ENCODE measurements at places on chromosomes 16 and 17.

DNA sequence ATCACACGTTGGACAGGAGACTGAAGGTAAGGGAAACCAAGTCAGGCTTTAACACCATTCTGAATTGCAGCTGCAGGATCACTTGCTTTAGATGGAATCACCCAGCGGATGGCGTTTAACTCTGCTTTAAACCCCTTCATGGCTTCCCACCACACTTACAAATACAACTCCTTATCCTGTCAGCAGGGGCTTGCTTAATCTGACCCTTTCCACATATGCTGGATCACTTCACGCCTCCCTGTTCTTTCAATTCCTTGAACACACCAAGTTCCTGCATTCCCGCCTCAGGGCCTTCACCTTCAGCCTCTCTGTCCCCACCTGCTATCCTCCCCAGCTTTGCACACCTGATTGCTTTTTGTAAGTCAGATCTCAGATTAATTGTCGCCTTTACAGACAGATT is 442.2 kb downstream of the MAF start:
- no peak for DNase-seq

DNA sequence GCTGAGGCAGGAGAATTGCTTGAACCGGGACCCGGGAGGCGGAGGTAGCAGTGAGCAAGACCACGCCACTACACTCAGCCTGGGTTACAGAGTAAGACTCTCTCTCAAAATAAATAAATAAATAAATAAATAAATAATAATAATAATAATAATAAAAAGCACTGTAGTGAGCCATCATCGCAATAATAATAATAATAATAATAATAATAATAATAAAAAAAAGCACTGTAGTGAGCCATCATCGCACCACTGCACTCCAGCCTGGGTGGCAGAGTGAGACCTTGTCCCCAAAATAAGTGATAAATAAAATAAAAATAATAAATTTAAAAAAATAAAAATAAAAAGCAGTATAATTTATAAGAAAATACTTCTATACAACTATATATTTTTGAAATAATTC is 40.3 kb downstream of the SMURF2 start:
- DNase-seq = no peak

- no peak for DNase-seq
Observed at GRCh38 chr17:9444687-9445086, 130.9 kb downstream of the STX8 start.

- no peak for DNase-seq
Observed at GRCh38 chr17:48643697-48644012, 17.5 kb upstream of the HOXB9 start.

- no peak for DNase-seq
Observed at GRCh38 chr16:49094471-49094870, 187.2 kb downstream of the CBLN1 start.

- no peak for DNase-seq
Observed at GRCh38 chr17:47945529-47946508, 4.4 kb downstream of the PNPO start.

- no peak for DNase-seq
Observed at GRCh38 chr16:11497851-11498289, 88.8 kb downstream of the LITAF start.

DNA sequence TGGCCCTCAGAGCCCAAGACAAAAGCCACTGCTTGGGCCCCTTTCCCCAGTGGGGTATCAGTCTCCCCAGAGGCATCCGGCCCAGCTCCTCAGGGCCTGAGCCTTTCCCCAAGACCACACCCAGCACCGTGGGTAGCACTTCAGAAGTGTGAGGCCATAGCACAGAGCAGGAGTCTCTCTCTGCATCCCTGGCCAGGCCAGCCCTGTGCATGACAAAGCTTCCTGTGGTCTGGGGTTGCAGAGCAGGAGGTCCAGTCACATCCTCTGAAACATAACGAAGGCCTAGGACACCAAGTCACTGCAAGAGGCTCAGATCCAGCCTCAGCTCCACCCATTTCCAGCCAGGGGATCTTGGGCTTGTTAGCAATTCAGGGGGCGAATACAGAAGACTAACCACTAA is 56.8 kb upstream of the ZNF423 start:
- no peak for DNase-seq

GRCh38 chr17:79838522-79839274 is 542 bp downstream of the CBX4 start:
- no peak for DNase-seq

DNA sequence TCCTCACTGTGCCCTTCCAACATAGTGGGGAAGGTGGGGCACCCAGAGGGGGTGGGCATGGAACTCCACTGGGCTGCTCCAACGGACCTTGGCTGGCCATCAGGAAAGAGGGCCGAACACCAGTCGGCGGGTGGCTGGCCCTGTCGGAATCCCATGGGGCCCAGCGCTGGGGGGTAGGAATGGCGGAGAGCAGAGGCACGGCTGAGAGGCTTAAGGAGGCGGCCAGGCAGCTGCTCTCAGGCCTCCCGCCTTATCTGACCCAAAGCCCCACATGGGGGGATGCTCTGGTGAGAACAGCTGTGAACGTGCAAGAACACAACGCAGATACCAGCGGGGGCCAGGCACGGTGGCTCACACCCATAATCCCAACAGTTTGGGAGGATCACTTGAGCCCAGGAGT is 4.4 kb upstream of the MYO1C start:
- DNase-seq = no peak

DNA sequence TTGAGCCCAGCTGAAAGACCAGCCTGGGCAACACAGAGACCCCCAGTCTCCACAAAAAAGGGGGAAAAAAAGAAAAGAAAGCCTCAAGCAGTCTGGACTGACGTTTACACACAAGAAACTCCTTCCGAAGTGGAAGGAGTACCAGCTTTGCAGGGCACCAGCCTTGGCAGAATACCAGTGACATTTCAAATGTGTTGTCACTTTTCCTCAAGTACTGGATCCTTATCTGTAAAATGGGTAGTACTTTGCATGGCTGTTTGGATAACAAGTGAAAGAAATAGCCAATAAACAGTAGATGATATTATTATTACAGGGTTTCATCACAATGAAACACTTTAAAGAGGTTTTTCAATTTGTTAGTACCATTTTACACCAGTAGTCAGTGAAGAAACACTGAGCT is 14.2 kb downstream of the YWHAE start:
- DNase-seq = no peak

- no peak for DNase-seq
Observed at GRCh38 chr17:80950466-80951120, 41.0 kb upstream of the CHMP6 start.

DNA sequence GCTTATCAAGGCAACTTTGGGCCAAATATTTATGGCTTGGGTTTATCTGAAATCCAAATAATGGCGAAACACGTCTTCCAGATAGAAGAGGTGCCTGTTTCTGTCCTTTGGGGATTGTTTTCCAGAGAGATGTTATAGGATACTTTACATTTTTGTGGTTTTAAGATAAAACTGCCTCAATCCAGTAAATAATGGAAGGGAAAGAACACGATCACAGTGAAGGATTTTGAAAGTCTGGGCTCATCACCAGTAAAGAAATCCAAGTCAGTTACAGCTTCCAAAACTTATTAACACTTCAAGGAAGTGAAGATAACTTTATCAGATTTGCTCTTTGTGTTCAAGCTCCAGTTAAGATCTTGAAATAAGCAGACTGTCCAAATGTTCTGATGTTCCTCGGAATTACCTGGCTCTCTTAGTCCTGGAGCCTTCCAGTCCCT is 30.1 kb downstream of the DNAH2 start:
- no peak for DNase-seq

DNA sequence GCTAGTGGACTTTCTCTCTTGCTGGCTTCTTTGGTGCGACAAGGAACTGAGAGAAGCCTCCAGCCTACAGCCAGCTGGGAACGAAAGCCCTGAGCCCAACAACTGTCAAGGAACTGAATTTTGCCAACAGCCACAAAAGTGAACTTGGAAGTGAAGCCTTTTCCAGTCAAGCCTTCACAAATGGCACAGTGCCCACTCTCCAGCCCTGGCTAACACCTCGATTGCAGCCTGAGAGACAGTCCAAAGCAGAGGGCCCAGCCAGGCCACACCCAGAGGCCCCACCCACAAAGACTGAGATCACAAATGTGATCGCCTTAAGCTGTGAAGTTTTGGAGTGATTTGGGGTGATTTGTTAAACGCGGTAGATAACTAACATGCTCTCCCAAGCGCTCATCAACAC is 244.6 kb upstream of the SDK2 start:
- DNase-seq = no peak

- DNase-seq = no peak
Observed at GRCh38 chr17:31690151-31690551, 168.9 kb downstream of the COPRS start.

GRCh38 chr16:70324998-70325747 is 21.5 kb upstream of the DDX19A start:
- no peak for DNase-seq

DNA sequence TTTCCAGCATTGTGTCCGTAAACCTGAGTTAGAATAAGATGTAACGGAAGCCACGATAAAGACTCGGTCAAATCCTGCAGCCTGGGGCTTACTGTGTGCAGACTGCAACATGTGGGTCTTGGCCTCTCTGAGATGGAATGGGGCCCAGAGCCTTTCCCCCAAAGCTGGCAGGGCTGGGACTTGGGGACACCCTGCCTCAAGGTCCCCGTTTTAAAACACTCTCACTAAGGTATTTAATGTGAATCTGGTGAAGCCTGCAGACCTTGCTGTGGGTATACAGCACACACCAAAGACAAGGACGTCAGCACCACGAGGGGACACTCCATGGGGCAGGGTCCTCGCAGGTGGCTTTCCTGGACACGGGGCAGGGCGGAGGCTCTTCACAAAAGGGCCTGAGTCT is 2.1 kb downstream of the NDUFAF8 start:
- DNase-seq = no peak

DNA sequence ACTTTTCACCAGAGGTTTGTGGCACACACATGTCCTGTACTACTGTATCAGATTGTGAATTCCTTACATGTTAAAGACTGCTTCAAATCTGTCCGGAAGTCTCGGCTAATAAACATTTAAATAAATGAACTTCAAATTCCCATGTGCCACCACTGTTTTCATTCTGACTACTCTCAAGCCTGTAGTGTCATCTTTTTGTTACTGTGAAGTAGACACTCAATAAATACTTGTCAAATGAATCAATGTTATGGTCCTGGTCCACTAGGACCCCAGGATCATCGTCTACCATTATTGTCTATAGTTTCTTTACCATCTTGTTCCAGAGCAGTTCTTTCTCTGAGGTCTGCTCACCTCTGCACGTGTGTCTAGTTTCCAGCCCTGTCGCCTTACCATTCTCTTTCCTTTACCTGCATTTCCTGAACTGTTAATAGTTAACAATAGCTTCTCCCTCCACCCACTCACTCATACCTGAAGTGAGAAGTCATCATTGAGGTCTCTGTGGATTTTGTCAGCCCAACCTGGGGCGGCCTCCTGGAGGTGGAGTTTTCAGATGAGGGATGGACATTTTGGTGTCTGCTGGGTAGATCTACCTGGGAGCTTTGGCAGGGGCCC is 333.0 kb downstream of the SEC14L1 start:
- no peak for DNase-seq

DNA sequence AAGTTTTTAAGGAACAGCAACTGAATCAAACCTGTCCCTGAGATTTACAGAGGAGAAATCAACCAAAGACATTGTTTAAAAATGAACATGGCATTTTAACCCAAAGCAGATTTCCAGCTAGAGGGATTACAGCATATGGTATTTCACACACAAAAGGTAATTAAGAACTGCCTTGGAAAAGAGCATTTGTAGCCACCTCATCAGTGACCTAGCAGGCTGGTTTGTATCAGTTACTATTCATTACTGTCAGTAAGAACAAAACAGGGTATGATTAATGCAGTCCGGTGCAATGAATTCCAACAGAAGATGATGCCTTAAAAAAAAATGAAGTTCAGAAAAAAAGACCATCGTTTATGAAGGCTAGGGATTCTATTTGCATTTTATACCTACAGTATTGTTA is 219.9 kb downstream of the CHD9NB start:
- no peak for DNase-seq

GRCh38 chr17:82076785-82077591 is 11.4 kb upstream of the DUS1L start:
- DNase-seq = no peak

DNA sequence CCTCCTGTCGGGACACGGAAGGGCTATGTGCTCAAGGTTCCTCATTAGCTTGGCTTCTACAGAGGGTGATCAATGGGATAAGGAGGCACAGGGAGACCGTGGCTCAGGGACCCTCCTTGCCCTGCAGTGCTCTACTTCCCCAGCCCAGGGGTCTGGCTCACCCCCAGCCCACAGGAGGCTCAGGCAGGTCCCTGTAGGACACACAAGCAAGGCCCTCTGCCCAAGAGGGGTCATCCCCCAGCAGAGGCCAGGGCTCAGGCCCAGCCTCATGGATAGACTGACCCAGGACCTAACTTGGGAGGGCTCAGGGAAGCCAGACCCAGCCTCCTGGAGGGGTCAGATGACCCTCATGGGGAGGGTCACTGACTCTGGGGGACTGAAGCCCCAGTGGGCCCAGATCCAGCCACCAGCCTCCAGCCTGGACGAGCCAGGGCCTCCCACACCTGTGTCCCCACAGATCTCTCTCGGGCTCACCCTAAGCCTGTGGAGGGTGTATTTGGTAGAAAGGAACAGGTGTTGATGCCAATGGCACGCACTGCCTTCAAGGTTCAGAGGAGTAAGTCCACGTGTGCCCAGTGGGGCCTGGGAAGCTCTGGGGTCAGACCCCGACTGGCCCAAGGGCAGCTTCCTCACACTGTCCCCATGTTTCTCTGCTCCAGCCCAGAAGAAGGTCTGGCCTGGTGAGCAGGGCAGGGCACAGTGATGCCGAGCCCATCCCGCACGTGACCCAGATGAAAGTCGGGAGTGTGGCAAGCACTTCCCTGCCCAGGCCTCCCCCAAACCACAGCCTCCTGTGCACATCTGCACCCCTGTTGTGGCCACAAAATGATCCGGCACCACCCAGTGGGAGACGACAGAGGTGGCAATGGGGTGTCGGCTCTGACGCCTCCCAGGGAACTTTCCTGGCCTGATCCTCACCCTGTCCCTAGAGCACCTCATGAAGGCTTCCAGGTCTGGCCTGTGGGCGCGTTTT is 10.9 kb upstream of the KRTAP17-1 start:
- no peak for DNase-seq

All from stimulated activated CD8-positive, alpha-beta memory T cell treated with anti-CD3 and anti-CD28 coated beads, Interleukin-7, amount 100 ng/mL, for 1 hour (primary cell).